ENCODE measurements at places on chromosomes 1 and 21.
A peak's percentile ranks its signal among the peaks of the same experiment; 100 is the strongest.

DNA sequence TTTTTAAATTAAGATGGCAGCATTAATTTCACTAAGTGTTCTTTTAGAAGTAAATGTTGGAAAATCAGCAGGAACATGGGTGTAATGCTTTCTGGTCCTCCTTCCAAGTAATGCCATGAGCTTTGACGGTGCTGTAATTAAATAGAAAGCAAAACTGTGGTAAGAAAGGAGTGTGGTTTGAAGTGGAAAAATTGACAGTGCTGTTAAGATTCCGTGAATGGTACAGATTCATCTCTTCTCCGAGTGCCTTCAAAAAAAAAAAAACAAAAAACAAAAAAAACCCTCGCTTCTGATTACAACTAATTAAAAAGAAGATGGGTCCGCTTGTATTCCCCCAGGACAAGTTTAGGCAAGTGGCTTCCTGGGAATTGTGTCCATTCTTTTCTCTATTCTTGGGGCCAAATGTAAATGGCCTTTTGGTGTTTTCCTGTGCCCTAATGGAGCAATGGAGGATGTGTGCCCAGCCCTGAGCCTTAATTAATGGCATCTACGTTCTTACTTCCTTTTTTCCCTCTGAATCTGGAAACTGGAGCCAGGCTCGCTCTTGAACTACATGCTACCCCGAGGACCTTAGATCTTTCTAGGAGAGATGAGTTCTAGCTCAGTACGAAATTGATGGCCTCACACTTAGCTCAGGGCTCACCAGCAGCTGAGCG, 5.1 kb downstream of the LMO4 start:
- no peak for DNase-seq

DNA sequence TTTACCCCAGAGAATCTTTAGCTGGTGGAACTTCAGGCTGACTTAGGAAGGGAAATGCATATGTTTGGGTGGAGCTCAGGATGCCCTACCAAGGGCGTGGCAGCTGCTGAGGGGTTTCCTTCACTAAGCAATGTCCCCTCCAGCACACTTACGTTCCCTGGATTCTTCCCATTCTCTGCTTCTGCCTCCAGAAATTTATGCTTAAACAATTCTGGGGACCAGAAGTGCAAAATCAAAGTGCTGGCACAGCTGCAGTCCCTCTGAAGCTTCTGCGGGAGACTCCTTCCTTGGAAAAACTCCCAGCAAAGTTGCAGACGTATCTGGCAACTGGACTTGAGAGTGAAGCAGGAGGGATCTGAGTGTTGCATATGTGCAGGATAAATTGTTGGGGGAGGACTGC, 402.8 kb downstream of the PCP4 start:
- no peak for DNase-seq

DNA sequence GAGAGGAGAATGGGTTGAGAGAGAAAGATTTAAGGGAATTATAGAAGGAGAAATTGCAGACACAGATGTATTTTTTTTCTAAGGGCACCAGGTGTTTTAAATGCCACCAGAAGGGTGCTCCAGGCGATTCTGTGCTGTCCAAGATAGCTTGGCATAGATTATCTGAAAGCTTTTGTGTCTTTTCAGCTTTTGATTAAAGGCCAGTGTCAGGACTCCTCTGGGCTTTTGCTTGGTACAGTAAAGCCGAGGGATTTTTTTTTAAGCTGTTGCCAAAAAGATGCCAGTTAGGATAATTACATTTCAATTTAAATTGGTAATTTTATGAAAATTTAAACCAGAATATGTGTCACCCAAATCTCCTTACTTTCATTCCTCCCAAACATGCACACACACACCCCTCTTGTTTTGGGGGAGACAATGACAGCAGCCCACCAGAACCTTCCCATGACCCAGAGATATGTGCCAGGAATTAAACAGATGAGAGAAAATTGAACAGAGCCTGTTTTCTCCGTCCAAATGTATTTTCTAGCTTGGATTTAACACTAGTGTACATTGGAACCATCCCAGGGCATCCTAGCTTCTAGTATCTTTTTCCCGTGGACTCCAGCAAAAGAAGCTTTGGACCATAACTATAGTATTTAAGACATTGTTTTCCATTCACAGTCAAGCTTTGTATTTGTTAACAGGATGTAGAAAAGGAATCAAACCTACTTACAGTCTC, 670.7 kb upstream of the CXADR start:
- no peak for DNase-seq

- no peak for DNase-seq
Observed at GRCh38 chr1:20484519-20485462, 1.2 kb downstream of the CAMK2N1 start.

DNA sequence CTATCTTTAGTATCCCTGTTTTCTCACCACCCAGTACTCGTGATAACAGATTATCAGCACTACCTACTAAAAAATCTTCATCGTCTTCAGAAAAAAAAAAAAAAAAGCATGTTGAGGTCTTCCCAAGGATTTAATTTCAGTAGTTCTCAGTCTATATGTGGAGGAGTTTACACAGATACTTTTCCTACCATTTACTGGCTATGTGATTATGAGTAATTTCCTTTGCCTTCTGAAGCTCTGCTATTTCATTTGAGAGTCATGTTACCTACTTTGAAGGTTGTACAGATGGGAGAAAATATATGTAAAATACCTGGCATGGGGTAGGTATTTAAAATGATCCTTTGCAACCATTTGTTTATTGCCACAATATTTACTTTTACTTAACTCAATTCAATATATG, 399.7 kb downstream of the NEGR1 start:
- no peak for DNase-seq

DNA sequence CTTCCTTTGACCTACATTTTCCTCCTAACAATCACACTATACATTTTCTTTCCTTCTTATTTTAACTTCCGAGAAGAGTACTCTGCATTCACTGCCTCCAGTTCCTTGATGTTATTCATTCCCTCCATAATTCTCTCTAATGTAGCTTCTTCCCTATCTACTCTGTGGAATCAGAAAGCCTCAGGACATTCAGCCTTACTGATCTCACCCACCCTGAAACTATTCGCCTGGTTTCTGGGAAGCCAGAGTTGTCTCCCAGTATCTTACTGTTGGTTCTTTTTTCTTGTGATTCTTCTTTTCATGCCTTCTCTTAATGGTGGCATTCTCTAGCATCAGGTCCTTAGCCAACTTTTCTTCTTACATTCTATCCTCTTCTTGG, 45.5 kb downstream of the WDR64 start:
- no peak for DNase-seq

DNA sequence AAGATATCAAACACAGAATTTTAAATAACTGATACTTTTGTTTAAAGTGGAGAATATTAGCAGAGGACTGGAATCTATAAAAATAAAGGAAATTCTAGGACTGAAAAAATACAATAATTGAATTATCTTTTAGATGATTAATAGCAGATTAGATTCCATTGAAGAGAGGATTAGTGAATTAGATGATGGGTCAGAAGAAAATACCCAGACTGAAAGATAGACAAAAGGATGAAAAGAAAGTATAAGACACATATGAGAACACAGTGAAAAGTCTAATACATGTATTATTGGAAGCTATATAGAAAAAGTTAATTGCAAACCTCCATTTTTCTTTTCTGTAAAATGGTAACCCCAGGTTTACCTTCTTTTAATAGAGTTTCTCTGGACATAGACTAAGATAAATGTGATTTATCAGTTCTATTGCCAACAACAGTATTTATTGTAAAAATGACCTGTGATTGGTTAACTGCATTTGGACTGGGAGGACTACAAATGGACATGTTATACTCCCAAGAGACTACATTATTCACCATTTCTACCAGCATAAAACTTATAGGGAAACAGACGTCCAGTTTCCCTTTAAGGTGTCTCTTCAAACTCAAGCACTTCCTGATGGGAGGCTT, 11.0 kb downstream of the PRKAA2 start:
- DNase-seq: no peak

GRCh38 chr21:43204638-43205037, 35.8 kb downstream of the CRYAA start:
- DNase-seq: no peak

DNA sequence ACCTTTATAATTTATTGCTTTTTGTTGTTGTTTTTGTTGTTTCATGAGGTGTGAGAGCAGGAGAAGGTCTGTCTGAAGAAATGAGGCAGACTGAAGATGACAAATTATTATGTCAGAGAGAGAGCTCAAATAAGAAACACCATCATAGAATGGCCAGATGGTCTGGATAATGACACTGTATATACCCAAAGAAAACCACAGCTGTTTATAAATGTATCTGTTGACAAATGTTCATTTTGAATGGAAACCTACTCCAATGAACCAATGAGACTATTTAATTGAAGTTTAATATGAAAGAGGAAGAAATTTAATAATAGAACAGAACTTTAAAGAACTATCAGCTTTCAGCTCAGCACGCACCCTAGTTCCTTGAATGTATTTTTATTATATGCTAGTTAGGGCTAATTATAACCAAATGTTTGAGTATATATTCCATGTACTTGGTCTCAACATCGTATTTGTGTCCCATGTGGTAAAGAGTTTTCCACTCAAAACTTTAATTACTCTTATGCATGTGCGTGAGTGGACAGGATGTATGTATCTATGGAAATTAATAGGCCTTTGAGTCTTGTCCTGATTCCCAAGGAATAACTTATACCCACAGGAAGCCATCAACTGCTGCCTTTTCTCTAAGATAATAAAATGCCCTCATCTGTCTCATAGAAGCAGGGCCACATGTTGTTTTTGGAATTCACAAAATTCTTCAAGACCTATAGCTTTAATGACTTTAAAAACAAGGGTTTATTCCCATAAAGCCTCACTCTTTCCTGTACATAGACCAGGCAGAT, 202.7 kb downstream of the KCNK2 start:
- no peak for DNase-seq

GRCh38 chr1:157993918-157994605, 617 bp downstream of the KIRREL1 start:
- no peak for DNase-seq

DNA sequence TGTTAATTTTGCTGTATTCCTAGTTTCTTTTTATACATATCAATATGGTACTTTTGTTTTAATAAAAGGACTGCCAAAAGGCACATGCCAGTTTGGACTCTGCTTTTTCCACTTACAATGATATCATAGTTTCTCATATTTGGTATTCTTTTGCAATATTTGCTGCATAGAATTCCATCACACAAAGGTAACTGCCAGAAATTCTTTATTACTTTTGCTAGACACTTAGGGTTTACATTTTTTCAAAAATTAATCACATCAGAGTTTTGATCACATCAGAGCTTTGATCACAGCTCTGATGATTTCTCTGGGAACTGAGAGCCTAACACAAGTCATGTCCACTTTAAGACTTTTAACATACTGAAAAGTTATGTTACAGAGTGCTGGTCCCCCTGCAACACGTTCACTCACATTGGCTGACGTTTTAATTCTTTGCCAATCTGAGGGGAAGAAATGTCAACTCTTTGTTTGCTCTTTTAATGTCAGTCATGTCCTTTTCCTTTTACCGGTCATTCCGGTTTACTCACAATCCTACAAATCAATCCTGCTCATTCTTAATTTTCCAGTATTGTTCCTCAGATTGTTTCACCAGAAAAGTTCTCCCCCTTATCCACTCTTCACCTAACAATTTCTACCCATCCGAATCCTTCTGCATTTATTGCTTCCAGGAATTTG, 1.1 kb upstream of the CD46 start:
- DNase-seq: peak; percentile 10

GRCh38 chr1:160911925-160912324, 26.9 kb upstream of the ITLN1 start:
- DNase-seq: no peak

- no peak for DNase-seq
Observed at GRCh38 chr1:40218333-40218732, 29.4 kb upstream of the TMCO2 start.

DNA sequence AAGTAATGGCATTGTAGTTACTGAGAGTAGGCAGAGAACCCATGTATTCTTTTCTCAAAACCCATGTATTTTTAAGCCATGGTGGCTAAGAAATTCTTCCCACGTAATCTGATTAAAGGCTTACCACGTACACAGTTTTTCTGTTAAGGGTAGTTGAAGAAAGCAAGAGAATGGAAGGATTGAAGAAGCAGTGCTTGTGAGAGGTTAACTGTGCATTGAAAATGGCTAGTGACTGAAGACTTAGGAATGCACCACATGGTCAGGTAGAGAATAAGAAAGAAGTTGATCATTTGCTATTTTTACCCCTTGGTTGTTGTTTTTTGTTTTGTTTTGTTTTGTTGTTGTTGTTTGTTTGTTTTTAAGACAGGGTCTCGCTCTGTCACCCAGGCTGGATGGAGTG, 178.9 kb upstream of the SNX7 start:
- DNase-seq: no peak

GRCh38 chr1:163747855-163748254, 426.1 kb downstream of the NUF2 start:
- DNase-seq: no peak

DNA sequence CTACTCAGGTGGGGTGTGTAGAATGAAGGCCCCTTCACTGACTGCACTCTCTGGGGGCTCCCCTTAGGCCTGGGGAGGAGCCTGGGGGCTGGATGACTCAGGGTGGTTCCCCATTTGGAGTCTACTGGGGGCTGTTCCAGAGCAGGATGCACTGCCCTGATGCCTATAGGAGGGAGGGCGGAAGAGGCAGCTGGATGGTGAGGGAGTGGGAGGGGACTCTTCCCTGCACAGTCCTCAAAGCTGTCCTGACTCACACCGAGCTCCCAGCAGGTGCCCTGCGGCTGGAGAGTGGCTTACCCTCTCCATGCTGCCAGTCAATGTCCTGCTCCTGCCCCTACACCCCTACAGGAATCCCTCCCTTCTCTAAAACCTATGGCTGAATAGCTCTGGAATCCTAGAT, 204.4 kb downstream of the TRABD2B start:
- no peak for DNase-seq

DNA sequence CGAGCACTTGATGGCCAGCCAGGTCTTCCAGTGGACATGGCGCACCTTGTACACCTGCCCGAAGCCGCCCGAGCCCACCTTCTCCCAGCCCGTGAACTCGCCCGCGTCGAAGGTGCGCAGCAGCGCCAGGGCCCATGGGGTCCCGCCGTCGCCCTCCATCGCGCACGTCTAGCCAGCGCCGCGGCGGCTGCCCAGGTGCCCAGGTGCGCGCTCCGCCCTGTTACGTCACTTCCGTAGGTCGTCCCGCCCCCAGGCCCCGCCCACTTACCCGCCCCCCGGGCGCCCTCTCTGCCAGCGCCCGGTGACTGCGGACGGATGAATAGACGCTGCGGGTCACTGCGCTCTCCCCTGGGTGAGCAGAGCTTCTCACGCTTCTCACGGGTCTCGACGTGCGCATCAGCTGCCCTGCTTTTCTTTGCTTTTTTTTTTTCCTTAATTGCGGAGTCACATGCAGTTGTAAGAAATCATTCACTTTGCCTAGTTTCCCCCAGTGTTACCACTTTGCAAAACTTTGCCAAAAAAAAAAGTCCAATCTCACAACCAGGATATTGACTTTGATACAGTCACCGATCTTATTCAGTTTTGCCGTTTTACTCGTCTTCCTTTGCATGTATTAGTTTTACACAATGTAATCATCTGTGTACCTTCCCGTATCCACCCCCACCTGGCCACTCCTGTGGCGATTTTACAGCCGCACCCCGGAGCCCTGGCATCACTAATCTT, at the start of gene RIPK4:
RIPK4 (minus strand) TSS at position 170 of the 723 bp plus-strand sequence; CDS start at position 159, 11 bp downstream.
- peak; percentile 66 for DNase-seq

GRCh38 chr1:36342426-36343185, 19.2 kb upstream of the EVA1B start:
- no peak for DNase-seq

Measured in NCI-H774 (cell line).